ENCODE measurements at places on chromosomes 12 and 14.

- no peak for DNase-seq
Measured at GRCh38 chr14:94775091-94775870, 5.4 kb upstream of the GSC start.

DNA sequence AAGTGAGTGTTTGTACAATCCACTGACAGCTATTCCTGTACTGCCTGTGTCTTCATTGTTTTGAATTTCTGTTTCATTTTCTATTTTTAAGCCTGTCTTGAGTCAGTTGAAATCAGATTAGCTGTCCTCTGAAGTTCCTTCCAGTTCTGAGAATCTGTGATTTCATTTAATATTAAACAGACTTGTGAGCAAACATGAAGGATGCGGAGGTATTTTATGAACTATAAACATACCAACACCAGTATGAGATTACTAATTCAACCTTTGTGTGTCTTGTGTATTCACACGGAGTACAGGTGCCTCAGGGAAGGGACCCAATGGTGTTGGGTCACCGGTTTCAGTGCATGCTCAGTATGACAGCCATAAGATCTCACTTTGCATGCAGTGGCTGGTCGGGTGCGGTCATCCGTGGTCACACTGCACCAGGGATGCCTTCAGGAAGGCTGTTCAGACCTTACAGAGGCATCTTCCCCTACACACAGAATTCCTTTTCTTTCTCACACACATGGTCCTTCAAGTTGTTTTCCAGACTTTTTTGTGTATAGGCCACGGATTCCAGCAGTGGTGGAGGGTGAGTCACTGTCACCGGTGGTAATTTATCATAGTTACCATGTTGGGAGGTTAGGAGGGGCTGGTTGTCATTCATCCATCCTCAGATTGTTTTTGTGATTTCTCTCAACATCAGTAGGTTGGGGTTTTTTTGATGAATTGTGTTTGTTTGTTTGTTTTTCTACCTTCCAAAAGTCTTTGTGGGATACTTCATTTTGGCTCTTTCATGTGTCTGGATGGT, 103.0 kb upstream of the SFSWAP start:
- no peak for DNase-seq

- no peak for DNase-seq
Measured at GRCh38 chr12:124599074-124599999, 31.9 kb upstream of the NCOR2 start.

GRCh38 chr12:4117386-4118016, 156.1 kb upstream of the CCND2 start:
- no peak for DNase-seq

DNA sequence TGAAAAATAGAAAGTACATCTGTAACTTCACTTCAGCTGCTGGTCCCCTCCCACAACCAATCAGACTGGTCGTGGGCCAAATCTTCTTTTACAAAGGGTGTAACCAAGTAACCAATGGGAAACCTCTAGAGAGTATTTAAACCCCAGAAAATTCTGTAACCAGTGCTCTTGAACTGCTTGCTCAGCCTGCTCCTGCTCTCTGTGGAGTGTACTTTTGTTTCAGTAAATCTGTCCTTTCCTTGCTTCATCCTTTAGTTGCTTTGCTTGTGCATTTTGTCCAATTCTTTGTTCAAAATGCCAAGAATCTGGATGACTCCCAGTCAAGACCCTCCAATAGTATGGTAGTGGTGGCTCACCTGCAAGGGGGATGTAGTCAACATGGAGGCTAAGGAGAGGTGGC, 489.1 kb downstream of the FUT8 start:
- DNase-seq, result no peak

DNA sequence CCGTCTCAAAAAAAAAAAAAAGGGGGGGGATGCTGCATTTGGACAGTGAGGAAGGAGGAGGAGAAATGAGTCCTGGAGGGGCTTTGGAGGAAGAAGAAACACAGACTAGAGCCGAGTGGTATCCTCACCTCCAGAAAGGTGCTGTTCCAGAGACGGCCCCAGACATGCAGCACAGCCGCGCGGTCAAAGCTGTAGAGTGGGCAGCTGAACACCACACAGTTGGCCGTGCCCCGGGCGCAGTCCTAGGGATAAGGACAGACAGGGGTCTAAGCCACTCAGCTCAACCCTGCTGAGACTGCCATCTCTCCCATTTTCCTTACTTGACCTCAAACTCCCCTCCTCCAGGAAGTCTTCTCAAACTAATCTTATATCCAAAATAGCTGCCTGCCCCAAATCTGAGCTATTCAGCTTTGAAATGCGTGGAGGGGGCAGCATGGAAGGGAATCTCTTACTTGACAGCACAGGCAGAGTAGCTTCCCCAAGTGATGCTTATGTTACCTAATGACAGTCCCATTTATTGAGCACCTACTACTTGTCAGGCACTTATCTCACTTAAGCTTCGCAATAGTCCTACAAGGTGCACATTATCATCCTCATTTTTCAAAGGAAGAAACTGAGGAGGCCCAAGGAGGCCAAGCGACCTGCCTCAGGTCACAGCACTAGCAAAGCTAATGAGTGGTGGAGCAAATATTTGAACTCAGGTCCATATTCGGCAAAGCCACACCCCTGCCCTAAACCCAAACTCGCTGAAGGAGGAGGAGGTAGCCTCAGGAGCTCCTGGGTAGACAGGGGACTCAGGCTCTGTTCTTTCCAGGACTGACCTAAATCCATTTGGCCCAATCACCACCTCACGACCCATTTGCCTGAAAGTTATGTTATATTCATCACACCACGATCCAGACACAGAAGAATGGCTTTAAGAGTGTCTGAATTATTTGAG, 18.7 kb downstream of the ITGA7 start:
- no peak for DNase-seq

DNA sequence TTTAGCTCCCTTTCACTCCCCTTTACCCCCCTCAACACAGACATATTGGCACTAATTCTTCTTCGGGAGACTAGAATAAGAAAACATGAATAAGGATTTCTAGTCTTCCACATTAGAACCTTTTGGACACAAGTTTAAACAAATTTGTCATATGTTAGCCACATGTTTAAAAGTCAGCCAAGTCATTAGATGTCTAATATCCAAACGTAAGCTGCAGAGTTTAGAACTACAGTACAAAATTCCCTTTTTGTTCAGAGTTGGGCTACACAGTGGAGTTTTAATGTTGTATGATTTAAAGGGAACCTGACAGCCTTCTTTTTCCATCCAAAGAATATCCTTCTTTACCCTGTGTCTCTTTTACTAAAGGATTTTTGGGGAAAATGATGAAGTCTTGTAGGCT, 79.8 kb downstream of the PDE6H start:
- DNase-seq, result no peak

- peak; percentile 67 for DNase-seq
Measured at GRCh38 chr14:84432676-84433075, 1097.3 kb upstream of the FLRT2 start.

- no peak for DNase-seq
Measured at GRCh38 chr14:23067847-23068788, 10.8 kb upstream of the CDH24 start.

- DNase-seq, result no peak
Measured at GRCh38 chr14:58282925-58283593, 15.3 kb upstream of the ARID4A start.

DNA sequence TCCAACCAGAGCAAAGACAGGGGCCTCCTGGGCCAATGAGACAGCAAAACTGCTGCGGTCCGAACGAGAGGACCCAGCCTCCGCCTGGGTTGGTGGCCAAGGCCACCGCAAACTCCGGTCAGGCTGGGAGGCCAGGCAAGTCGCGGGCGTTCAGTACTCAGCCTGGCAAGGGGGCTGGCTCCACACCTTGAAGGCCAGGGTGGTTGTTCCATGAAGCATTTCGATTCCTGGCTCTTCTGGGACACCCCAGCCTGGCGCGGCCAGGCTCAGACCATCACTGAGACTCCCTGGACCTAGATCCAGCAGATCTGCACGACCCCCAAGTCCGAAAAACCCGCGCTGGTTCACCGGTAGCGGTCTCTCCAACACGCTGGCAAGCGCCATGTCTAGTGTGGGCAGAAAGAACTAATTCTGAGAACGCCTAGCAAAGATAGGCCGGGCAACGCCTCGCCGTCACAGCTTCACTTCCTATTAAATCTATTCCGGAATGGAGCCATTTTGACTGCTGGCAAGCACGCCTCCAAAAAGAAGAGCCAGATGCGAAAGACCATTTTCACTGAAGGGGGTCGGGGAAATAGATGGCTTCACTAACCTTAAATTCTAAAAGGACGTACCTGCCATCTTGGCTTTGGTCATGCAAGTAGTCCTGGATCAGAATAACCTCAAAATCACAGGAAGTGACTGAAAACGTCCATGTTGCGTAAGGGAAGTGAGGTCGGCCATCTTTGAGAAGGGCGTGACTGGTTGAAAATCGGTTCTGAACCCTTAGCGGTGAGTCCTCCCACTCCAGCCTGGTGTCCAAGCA, at the start of gene PSMB5:
TSS of gene PSMB5 (minus strand) at position 403 of the 805 bp plus-strand sequence. CDS start at position 384, 19 bp downstream.
- DNase-seq, result no peak

DNA sequence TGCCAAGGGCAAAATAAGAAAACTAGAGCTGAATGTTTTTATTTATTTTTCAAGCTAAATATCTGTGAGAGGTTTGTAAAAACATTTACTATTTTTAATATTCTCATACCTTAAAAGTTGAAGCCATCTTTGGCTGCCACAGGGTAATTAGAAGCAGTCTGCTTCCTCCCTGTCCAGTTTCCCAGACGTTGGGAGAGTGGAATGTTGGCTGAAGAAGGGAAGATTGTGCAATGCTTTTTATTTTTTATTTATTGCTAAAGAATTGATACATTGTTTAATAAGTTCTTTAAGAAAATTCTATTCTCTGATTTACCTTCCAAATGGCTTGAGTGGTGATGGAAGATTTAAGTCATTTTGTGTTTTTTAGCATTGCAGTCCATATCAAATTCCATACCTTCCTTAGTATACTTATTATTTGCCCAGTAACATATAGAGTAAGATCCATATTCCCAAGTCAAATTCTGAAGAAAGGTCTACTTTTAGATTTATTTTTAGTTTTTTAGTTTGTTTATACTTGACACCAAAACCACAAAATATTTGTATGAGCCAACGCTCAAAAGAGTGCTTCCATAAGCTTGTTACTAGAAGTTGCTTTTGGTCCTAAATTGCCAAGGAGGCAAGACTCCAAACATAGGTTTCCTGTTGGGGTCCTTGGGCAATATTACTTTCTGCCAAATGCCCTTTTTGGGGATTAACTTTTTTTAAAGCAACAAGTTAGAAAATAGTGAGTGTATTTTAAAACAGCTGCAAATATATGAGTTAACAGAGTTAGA, 124.0 kb upstream of the CPM start:
- DNase-seq, result no peak

GRCh38 chr12:116361414-116362223, 84.1 kb upstream of the MED13L start:
- no peak for DNase-seq

DNA sequence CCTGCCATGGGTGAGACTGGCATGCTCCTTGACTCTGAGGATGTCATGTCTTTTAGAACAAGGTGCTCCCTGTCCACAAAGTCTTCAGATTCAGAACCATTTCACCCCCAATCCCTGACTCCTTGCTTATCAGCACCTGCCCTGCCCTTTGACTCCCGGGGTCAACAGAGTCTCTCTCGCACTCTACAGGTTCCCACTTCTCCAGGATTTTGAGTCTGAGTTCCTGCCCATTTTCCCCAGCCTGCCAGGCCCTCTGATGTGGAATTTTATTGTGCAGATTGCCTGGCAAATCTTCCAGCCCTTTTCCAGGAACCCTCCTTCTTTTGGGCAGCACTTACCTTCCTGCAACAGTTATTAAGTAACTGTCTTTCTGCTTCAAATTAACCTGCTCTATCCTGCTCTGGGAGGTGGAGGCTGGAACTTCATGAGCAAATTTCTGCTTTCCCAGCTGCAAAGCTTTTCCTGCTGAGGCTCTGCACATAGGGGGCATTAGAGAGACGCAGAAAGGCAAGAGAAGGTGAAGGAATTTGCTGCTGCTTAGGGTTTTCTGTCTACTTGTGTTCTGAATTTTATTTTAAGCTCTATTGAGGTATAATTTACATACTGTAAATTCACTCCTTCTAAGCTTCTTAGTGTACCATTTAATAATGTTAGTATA, 259.1 kb downstream of the PCNX1 start:
- no peak for DNase-seq

GRCh38 chr12:50542448-50542847, 37.7 kb downstream of the DIP2B start:
- DNase-seq, result peak; percentile 62

- DNase-seq, result no peak
Measured at GRCh38 chr12:109946505-109946904, 46.4 kb downstream of the TCHP start.

- no peak for DNase-seq
Measured at GRCh38 chr12:106643000-106643399, 60.2 kb downstream of the RFX4 start.

- no peak for DNase-seq
Measured at GRCh38 chr12:76274420-76275083, 73.7 kb downstream of the BBS10 start.

GRCh38 chr12:19972325-19973288, 395.7 kb upstream of the PDE3A start:
- no peak for DNase-seq

DNA sequence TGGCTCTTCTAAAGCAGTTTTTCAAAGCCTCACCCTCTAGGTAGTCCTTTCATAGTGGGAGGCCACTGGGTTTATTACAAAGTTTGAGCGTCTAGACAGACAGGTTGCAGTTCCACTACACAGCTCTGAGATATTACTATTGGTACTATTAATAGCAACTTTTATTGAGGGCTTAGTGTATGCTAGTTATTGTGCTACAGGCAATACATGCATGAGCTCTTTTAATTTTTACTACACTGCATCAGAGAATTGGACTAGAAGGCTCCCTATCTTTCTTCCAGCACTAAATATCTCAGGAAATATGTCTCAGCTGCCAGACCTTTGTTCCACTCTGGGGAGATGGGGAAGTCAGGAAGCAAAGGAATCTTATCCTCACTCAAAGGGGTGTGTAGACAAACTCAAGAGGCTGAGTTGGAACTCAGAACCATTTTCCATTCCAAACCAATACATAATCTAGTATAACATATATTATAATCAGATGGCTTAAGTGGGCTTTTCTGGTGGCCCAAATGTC, 161.8 kb upstream of the SLC38A2 start:
- DNase-seq, result no peak

GRCh38 chr14:33455654-33456345, 495.1 kb downstream of the EGLN3 start:
- DNase-seq, result no peak

DNA sequence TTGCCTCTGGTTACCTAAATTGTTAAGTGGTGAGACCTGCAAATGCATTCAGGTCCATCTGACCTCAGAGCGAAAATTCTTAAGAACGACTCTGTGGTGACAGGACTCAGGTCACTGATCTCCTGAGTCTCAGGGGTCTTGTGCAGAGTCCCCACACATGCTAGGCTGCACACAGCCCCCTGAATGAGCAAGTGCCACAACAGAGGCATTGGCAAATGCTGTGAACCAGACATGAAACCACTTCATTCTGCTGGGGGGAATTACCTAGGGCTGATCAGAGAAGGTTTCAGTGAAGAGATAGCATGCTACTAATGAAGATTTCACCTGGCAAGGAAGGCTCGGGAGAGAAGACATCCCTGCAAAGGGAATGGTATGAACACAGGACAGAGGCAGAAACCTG, 281.6 kb downstream of the ITPR2 start:
- DNase-seq, result no peak

GRCh38 chr12:89235189-89235993, 116.9 kb downstream of the DUSP6 start:
- no peak for DNase-seq

GRCh38 chr12:95788637-95789036, 1.9 kb downstream of the NTN4 start:
- no peak for DNase-seq
